ENCODE measurements at places on chromosomes 6 and 20.
A peak's percentile ranks its signal among the peaks of the same experiment; 100 is the strongest.

GRCh38 chr20:47256668-47257236 is 99.7 kb downstream of the ZMYND8 start:
- no peak for DNase-seq

DNA sequence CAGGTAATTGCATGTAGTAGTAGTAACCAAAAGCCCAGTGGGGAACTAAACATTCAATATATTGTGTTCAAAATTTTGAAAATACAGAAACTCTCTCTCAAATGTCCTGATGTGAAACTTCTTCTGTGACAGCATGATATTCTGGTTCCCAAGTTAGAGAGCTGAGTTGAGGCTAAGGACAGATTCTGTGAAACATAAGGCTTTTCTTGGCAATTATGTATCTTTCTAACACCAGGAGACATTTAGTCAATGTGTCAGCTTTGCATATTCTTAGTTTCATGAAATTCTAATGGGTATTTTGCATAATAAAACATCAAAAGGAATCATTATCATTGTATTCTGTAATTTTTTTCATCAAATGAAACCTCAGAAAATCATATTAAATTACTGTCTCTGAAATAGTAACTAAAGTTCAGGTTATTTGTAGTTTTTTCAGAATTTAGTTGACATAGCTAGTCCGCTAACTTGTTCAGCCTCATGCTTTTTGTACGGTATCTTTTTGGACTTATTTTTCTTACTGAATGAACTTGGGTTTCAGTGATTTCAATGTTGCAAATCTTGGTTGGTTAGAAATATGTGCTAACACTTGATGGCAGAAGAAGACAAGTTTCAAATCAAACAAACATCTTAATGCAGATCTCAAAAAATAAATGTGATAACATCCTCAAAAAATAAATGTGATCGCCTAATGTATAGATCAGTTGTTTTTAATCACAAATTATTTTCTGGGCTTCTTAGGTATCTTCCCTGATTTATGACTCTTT is 70.4 kb downstream of the AKAP7 start:
- no peak for DNase-seq

DNA sequence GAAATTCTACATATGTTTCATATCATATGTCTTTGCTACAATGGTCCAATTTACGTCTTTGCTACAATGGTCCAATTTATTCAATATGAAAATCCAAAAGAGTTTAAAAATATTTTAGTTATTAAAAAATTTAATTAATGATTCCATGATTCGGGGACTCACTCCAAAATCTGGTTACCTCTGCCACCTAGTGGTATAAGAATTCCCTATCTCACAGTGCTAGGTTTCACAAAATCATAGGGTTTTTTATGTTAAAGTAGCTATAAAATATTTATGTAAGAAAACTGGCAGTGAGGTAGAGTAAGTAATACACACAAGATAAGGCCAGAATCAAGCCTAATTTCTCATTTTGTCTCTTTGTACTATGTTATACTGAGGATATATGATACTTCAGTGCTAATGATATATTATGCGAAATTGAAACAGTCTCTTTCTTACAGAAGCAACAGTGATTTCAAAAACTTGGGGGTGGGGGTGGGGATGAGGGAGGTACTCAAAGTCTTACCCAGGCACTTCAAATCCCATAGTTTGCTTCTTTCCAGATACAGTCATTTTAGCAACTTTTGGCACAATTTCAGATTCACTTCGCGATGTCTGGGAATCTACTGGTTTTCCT is 52.3 kb downstream of the HBS1L start:
- DNase-seq: no peak

- DNase-seq: no peak
These were observed 85.4 kb downstream of the CHMP4B start for GRCh38 chr20:33896509-33896908.

- DNase-seq: peak; percentile 37
These were observed 15.8 kb upstream of the FAM8A1 start for GRCh38 chr6:17584241-17584803.

GRCh38 chr20:54590856-54591255 is 115.5 kb downstream of the DOK5 start:
- no peak for DNase-seq

- no peak for DNase-seq
These were observed 57.7 kb upstream of the CD83 start for GRCh38 chr6:14059791-14060436.

- DNase-seq: no peak
These were observed 41.7 kb upstream of the CCDC167 start for GRCh38 chr6:37541346-37541745.

DNA sequence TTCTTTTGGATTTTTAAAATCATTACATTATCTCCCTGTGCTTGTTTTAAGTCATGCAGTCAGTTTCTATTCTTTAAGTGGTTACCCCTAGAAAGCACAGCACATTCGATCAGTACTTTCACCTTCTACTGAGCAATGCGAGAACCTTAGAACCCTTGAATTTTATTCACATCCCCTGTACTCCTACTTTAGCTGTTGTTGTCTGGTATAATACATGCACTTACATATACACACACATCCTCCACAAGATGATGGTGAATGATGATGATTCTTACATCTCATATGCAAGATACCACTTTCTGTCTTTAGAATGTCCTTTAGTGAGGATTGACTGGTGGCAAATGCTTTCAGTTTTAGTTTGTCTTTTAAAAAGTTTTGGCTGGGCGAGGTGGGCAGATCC is 5.7 kb downstream of the CDC40 start:
- DNase-seq: no peak

DNA sequence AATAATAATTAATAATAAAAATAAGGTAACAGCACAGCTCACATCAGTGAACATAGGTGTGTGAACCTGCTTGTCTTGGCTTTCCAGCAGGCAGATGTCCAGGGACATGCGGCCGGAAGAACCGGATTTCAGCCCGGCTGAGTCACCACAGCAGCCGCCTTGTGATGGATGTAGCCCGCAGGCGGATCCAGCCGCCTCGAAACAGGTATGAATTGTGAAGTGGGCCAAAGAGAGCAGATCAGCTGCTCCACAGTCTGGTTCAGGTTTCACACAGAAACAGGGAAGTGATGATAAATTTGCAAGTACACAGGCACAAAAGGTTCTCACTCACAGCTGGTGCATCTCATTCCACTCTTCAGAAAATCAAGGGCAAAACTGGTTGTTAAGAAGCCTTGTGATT is 55.1 kb downstream of the ID4 start:
- no peak for DNase-seq

DNA sequence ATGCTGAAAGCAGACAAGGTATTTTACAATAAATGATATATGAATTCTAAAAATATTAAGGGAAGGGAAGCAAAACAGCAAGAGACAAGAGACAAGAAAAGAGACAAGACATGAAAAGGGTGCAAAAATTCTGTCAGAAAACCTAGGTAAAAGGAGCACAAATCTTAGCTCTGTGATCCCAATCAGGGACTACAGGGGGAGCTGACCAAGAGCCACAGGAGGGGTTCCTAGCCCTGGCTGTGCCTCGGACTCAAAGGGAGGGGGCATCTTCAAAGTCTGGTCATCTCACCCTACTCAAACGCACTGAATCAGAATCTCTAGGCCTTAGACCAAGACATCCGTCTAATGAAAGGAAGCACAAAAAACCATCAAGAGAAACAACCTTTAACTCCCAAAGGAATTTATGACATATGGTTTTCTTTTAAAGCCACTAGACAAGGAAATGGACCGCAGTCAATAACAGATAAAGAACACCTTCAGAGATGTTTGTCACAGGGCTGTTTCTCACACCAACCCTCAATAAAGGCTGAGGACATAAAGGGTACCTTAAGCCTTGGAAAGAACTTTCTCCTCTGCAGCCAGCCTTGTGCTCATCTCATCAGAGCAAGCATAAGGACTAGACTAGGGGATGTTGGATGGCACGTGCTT is 130.4 kb upstream of the CDYL start:
- no peak for DNase-seq

- DNase-seq: no peak
These were observed 823.6 kb downstream of the MAFB start for GRCh38 chr20:39865446-39865845.

GRCh38 chr6:14381829-14382677 is 264.5 kb downstream of the CD83 start:
- no peak for DNase-seq

DNA sequence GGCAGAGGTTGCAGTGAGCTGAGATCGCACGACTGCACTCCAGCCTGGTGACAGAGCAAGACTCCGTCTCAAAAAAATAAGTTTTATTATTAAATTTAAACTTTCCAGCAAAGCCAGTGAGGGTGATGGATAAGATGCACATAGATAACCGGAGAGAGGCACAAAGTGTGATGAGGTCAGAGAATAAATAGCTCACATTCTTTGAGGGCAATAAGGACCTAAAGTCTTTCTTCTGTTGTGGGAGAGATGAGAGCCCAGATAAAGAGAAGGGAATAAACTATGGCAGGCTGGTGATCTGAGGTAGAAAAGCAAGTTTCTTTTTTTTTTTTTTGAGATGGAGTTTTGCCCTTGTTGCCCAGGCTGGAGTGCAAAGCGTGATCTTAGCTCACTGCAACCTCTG is 20.6 kb upstream of the EZR start:
- DNase-seq: no peak

GRCh38 chr20:7003598-7003997 is 236.1 kb downstream of the BMP2 start:
- no peak for DNase-seq

DNA sequence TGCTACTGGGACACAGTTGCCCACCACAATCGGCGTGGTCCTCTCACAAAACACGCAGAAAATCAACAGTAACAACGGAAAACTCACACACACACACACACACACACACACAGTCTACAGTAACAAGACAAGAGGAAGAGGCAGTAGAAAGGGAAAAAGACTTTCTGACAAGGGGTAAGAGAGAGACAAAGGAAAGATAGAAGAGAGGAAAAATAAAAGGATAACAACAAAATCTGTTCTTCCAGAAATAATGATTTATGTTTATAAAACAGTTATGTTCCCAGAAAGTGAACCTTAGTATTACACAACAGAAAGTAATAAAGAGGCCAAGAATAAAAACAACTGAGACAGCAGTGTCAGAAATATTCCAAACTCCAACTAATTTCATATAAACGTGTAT is 2.9 kb downstream of the RANBP9 start:
- DNase-seq: no peak

DNA sequence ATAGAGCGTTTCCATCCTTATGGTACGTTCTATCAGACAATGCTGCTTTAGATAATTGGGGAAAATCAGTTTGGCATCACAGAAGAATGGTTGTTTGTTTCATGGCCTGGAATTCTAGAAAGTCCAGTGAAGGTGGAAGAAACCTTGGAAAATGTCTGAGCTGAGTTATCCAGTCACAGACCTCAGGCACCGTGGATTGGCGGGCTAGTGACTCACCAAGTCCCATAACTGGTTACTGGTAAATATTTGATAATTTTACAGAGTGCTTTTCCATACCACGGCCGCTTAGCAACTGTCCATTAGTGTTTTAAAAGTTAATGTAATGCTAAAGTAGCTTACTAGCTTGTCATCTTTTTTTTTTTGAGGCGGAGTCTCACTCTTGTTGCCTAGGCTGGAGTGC is 99.4 kb downstream of the SLC35B3 start:
- DNase-seq: no peak

GRCh38 chr6:44079672-44080071 is 47.6 kb downstream of the MRPL14 start:
- DNase-seq: no peak

DNA sequence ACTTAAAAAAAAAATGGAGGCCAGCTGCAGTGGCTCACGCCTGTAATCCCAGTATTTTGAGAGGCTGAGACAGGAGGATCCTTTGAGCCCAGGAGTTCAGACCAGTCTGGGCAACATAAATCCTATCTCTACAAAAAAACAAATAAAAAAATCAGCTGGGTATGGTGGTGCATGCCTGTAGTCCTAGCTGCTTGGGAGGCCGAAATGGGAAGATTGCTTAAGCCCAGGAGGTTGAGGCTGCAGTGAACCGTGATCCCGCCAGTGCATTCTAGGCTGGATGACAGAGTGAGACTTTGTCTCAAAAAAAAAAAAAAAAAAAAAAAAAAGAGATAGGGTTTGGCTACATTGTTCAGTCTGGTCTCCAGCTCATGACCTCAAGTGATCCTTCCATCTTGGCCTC is 29.7 kb downstream of the MYO6 start:
- DNase-seq: no peak

DNA sequence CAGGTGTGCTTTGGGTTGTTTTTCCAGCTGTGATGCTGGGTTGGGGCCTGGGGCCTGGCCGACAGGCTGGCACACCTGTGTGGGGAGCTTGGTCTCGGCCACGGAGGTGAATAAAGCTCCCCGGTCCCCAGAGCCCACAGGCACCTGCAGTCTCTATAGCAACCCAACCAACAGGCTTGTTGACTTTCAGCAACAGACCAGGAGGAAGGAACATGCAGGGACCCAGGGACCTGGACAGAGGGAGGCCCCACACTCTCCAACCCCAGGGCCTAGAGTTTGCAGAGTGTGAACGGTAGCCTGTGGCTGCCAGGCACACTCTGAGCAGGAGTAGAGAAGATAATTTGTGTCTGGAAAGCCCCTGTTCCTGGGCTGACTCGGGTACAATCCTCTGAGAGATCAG is 14.6 kb upstream of the SYNJ2 start:
- DNase-seq: no peak

DNA sequence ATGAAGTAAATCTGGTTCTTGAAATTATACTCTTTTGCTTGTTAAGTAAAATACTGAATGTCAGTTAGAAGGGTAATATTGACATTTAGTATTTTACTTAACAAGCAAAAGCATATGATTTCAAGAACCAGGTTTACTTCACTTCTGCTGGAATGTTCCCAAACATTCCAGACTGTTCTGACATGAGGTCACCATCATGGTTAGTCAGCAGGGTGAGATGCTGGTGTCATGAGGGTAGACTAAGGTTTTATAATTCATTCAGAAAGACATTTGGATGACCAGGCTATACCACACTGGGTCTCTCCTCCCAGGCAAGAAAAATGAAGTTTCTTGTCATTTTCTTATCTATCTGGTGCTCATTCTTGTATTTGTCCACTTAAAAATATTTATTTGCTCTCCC is 414.4 kb upstream of the MMS22L start:
- DNase-seq: no peak

- DNase-seq: no peak
These were observed 142.4 kb downstream of the ZFP64 start for GRCh38 chr20:52049001-52049731.

DNA sequence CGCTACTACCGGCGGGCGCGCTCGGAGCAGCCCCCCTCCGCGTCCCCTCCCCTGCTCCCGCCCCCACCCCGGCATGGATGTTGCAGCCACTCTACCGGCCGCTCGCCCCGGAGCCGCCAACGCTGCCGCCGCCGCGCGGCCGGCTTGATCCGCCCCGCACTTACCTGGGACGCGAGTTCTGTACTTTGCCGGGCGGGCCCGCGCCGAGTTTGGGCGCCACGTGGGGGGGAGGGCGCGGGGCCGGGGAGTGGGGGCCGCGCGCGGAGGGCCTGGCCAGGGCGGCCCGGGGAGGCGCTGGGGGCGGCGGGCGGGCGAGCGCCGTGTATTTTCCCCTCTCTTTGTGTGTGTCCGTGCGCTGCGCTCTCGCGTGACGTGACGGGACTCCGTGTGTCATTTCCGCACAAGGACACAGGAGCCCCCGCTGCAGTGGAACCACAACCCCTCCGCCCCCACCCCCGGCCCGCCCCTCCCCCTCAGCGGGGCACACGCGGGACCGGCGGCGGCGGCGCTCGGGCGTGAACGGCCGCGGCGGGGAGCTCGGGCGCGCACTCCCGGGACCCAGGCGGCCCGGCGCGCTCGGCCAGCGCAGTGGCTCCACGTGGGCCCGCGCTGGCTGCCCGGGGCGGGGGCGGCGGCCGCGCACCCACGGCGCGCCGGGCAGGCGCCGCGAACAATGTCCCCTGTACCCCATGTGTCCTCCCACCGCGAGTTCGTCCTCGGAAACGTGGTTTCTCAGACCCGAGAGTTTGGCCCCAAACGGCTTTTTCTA is at the start of gene BEND3:
Gene BEND3, minus strand, starts transcription at position 590 of the 769 bp plus-strand sequence. CDS start 16,230 bp downstream, outside the sequence.
- no peak for DNase-seq
